ENCODE measurements at places on chromosomes 6 and 20. TPM values are rescaled to one million over a fixed set of nuclear protein-coding genes. Genes with fewer than 3 reads are reported as not detected.

PI3 gene
- total RNA-seq = 1.9 TPM

ADGRF1 gene
- total RNA-seq = not detected

BNIP5 gene
- not detected for total RNA-seq

MAPK13 gene
- 1.1 TPM for total RNA-seq

MYH7B gene
- total RNA-seq = 0.20 TPM

NFATC2 gene
- total RNA-seq = 7.7 TPM

RIPOR3 gene
- 0.09 TPM for total RNA-seq

AVP gene
- not detected for total RNA-seq

SLC22A23 gene
- 12.1 TPM for total RNA-seq

CLPSL2 gene
- total RNA-seq = not detected

FAM50B gene
- 5.5 TPM for total RNA-seq

CTAGE9 gene
- total RNA-seq = not detected
